ENCODE measurements at places on chromosomes 11 and 22.

DNA sequence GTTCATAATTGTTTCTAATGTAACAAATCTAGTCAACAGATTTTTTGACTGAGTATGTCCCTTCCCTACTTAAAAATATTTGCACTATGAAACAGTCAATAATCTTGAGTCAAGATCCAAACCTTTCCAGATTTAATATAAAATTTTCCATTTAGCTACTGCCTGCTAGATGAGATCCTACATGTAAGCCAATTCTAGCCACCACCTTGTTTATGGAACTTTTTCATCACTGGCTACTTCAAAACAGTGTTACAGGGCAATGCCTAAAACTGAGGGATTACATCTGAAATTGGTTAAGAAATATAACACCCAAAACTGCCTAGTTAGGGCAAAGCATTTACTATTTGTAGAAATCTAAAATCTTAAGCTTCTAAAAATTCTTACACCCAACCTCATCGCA, 10.5 kb upstream of the FUT4 start:
- no peak for DNase-seq

DNA sequence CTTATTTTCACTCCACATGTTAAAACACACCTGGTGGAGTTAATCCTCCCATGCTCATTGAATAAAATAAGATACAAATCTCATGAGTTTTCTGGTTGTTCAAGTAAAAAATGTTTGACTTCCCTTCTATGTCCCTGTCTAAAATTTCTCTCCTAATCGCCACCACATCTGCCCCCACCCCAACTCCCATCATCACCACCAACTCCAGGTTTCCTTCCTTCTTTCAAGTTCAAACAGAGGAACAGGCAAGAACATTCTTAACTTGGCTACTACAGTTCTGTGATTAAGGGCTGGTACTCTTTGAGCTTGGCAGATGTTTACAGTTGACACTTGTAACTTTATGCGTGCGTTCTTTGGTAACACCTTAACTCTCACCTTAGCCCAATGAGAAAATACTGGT, 9.1 kb upstream of the PSMA1 start:
- DNase-seq: no peak

DNA sequence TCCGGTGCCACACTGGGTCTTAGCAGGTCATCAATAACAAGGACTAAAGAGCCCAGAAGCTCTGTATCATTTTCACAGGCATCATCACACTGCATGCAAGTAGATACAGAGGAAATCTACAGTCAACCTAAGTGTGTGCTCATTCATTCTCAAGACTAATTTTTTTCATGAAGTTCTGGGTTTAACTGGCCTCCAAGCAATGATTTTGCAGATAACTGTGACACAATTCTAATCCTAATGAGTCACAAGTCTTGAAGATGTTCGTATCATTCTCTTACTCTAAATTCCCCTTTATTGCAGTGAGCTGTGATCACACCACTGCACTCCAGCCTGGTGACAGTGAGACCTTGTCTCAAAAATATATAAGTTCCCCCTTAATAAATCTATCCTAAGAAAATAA, 2.5 kb downstream of the OR52W1 start:
- DNase-seq: no peak

GRCh38 chr11:26608507-26609146, 36.6 kb upstream of the MUC15 start:
- no peak for DNase-seq

DNA sequence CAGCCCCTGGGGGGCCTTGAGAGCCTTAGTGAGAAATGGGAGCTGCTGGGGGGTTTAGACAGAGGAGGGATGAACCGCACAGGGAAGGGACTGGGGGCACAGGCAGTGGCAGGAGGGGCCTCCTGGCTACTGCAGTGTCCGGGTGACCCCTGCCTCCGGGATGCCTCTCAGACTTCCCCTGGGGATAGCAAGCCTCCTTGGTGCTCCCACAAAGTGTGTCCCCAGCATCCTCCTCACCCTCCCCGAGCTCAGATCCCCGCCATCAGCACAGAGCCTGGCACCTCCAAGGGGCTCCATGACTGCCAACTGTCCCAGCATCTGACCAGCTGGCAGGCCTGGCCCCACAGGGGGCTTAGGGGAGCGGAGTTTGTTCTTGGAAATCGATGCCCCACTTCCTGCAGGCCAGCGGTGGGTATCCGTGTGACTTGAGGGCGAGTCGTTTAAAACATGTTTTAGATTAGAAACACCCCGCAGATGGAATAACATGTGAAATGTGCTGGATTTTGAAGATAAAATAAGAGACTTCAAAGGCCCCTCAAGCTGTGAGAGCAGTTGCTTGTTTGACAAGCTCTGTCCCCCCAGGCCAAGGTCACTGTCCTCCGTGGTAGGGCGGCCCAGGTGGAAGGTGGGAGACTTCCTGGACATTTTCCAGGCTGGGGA, 13.5 kb upstream of the FLRT1 start:
- no peak for DNase-seq

- DNase-seq: no peak
Measured at GRCh38 chr11:110125632-110126031, 32.4 kb downstream of the ZC3H12C start.

DNA sequence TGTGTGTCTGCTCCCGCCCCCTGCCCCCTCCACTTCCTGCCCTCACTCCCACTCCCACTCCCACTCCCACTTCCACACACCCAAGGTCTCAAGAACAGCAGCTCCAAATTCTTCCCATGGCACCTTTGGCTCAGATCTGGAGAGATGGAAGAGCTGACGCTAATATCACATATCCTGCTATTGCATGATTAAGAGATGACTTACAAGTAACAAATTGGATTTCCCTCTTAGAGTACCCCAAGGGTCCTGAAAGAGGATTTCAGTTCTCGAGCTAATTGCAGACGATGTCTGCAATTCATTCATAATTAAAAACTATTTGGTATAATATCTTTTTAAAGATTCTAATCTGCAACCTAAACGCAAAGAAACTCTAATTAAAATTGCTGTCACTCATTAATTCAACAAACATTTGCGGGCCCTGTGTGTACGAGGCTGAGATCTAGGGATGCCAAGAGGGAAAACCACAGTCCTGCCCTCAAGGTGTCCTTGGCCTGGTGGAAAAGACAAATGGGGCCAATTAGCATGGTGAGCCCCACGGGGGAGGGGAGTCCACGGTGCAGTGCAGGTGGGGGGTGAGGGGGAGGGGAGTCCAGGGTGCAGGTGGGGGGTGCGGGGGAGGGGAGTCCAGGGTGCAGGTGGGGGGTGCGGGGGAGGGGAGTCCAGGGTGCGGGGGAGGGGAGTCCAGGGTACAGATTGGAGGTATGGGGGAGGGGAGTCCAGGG, 50.3 kb downstream of the CELSR1 start:
- DNase-seq: no peak

DNA sequence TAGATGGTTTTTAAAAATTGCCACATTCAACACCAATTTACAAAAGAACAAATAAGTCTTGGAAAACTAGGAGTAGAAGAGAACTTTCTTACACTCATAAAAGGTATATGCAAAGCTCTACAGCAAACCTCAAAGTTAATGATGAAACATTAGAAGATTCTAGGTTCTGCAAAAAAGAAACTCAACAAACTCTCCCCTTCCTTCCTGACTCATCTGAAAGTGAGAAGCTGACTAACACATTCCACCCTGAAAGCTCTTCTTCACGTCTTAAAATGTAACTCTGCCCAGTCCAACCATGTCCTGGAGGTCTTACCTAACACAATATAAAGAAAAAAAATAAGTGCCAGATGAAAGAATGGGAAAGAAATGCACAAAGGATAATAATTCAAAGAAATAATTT, 218.9 kb upstream of the ISX start:
- no peak for DNase-seq

GRCh38 chr11:40168414-40168813, 1291.0 kb downstream of the LRRC4C start:
- no peak for DNase-seq

DNA sequence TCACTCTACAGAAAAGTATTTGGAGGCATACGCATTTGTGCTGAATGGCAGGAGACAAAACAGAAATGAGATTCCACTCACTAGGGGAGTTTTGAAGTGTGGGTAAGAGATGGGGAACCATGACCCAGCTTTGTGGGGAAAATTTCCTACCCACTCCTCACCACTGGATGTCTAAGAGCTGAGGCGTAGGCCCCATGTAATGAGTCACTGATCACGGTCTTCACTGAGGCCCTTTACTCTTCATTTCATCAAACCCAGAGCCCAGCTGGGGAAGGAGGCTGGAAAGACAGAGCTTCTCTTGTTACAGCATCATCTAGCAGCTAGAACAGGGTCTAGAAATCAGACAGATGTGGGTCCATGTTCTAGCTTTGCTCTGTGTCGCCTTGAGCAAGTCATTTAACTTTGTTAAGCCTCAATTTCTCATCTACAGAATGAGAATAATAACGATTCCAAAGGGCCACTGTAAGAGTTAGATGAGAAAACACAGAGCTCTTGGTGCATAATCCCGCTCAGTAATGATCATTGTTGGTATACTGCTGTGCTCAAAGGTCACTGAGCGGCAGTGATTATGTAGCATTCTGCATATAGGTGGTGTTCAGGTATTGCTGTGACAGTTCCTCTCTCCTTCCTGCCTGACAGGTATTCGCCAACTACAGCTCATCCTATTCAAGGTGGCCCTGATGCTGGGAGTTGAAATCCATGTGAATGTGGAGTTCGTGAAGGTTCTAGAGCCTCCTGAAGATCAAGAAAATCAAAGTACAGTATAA, 97.2 kb downstream of the MICAL2 start:
- DNase-seq: no peak
